Stimulated activated CD4-positive, alpha-beta T cell treated with anti-CD3 and anti-CD28 coated beads, Interleukin-15, amount 100 ng/mL, for 48 hours (primary cell): ENCODE measurements at places on chromosomes 5 and 9.

DNA sequence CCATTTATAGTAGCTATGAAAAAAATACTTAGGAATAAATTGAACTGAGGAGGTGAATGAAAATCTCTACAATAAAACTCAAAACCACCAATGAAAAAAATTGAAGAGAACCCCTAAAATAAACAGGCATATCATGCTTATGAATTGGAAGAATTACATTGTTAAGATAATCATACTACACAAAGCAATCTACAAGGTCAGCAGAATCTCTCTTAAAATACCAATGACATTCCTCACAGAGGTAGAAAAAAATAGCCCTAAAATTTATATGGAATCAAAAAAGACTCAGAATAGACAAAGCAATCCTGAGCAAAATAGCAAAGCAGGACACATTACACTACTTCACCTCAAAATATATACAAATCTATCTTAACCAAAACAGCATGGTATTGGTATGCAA, 23.2 kb downstream of the PRDM9 start:
- DNase-seq: no peak

DNA sequence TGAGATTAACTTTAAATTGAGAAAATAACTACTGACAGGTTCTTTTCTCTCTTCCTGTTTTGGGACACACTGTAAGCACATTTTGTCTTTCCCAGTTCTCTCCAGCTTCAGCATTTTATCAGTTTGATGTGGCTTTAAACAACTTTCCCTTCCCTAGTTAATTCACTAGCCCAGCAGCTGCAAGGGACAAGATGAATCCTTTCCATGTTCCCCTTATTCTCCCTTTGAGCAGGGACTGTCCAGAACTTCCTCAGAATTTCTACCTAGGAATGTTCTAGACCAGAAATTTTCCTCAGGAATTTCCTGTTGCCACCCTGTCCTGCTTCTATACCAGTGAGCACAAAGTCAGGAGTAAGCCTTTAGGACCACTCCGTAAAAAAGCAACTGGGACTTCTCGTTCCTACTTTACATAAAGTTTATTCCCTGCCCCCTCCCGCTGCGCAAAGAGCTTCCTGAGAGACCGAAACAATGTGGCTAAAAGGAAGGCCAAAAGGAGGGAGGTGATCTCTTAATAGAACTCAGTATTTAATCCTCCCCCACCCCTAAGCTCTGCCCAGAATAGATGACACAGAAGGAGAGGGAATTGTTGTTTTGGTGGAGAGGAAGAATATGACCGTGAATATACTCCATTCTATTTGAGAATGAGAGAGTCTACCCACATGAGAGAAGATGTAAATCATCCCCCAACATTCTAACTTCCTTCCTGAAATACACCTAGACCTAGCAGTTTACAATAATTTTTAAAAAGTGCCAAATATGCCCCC, 61.9 kb downstream of the GLIS3 start:
- DNase-seq: no peak

- no peak for DNase-seq
Measured at GRCh38 chr9:111662576-111663300, 1.3 kb downstream of the GNG10 start.

DNA sequence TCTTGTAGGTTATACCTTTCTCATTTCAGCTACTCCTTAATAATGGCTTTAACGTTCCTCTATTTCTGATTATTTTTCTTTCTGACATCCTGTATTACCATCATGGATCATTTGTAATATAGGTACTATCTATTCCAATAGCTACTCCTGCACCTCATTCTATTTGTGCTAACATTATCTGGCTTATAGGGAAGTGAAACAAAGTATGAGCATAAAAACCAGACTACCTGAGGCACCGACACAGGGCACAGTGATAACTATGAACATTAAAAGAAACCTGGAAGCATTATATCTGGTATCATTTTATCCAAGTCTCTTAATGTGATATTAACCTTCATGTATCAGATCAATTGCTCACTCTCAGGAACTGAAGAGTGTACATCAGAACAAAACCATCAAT, 407.3 kb downstream of the DMRT2 start:
- no peak for DNase-seq

GRCh38 chr5:159902444-159903121, 13.7 kb upstream of the ADRA1B start:
- no peak for DNase-seq

- no peak for DNase-seq
Measured at GRCh38 chr9:111158363-111158762, 120.1 kb upstream of the LPAR1 start.
